ENCODE measurements at places on chromosomes 13 and 19.
A peak's percentile ranks its signal among the peaks of the same experiment; 100 is the strongest.

DNA sequence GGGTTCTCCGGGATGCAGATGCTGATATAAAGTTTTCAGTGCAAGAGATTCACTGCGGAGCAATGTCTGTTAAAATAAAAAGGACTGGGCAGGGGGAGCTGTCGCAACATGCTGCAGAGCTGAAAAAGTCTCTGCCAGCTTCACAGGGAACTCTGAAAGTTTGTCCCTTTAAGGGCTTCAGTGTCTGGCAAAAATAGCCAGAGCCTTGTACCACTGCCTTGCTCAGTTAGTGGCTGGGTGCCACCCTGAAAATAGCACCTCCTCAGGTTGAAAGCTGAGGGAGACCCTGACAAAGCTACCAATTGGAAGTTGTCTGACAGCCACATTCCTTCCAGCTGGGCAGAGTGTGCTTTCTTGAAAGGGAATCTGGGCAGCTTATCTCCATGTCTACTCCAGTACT is 3.0 kb upstream of the NDFIP2 start:
- no peak for DNase-seq

DNA sequence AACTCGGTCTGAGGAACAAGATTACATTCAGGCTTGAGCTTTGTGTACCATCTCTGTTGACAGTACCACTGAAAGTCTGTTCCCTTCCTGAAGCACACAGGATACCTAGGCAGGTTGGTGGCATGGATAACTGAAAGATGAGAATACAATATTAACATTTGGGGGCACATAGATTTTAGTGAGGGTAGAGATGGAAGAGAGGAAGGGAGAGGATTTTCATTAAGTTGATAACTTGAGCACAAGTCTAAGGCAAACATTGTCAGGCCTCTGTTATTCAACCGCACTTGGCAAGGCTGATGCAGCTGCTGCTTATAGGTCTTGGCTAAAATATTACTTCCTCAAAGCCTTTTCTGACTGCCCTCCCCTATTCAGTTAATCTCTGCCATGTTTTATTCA is 10.9 kb downstream of the MIR17HG start:
- DNase-seq, result no peak

- DNase-seq, result peak; percentile 64
Observed at GRCh38 chr13:77184455-77184854, 142.4 kb downstream of the MYCBP2 start.

- DNase-seq, result no peak
Observed at GRCh38 chr13:45623516-45624090, 8.1 kb upstream of the ERICH6B start.

- no peak for DNase-seq
Observed at GRCh38 chr19:15820646-15821045, 5.2 kb upstream of the OR10H1 start.

DNA sequence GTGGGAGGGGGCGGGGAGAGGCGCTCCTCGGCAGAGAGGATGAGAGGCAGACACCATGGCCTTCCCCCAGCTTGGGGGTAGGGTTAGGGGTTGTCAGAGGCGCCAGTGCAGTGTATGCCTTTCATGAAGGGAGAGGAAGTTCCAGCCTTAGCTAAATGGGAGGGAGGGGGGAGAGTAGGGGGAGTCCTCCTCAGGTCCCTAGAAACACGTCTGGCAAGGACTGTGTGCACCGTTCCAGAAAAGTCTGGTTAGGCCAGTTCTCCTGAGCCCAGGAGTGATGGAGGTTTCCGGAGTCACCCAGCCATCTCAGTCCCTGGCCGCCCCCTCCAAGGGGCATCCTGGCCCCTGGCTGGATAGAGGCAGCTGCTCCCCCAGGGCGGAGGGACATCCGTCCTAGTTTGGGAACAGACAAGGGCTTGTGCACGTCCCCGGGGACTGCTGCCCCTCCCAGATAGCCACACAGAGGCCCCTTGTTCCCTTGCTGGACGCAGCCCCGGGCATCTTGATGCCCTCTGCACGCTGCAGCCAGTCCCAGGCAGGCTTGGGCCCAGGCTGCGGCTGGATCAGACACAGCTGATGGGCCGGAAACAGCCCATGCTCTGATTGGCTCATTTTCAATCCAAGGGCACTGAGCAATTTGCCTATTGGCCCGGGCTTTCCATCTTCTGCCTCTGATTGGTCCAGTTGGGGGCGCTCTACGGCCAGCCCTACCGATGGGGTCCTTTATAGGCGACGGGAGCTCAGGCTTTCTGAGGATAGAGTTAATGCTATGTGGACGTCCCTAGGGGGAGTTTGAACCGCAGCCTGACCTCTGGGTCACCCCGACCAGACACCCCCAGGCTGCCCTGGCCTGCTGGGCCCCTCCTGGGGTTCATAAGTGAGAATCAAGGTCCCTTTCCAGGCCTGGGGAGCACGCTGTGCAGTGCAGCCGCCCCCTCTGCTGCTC is 3.8 kb downstream of the S1PR2 start:
- DNase-seq, result peak; percentile 28

DNA sequence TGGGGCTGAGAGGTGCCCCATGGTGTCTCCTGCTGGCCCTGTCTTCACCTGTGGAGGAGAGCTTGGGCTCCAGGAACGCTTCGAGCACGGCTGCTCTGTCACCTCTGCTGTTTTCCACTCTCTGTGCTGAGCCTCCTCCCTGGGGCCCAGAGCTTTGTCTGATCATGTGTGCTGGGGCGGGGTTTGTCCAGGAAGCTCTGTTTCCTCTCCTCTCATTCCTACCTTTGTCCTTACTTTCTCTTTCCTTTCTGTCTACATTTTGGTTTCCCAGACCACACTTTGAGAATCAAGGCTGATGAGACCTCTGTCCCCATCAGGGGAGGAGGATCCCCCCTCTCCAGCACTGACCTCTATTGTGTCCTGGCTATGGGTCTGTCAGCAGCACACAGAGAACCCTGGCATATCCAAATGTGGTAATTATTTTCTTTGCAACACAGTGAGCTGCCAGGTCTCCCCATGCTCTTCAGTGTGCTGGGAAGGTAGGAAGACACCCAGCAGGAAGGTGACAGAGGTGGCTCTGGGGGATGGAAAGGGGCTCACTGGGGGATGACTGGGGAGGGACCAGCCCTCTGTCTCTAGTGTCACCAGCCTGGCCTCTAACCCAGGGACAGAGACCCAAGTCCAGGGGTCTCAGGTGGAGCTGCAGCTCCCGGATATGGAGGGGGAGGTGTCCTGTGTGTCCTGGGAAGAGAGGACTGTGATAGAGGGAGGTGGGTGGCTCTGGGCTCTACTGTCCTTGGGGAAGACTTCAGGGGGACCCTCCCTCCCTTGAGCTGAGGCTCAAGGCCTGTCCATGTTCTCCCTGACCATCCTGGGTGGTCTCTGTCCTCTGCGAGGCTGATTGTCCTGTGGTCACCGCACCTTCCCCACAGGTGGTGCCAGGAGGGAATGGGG is at the start of gene CEACAM1:
CEACAM1 (minus strand) TSS at position 128 of the 894 bp plus-strand sequence; CDS start at position 21, 107 bp downstream.
- peak; percentile 66 for DNase-seq

DNA sequence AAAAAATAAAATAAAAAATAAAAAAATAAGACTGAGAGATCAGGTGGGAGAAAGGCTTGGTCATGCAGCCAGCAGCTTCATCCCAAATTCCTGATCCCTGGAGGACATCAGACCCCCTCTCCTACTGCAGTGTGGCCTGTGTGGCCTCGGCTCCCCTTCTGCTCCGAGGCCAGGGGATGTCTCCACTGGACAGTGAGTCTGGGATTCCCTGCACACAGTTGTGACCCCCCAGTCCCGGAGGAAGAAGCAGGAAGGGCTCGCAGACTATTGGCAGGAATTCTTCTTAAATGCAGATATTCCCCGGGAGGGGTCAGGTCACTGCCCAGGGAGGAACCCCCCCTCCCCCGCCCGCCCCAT is 41.9 kb downstream of the ZNF627 start:
- DNase-seq, result no peak

GRCh38 chr13:43360892-43361610 is 337.7 kb downstream of the DNAJC15 start:
- DNase-seq, result no peak

DNA sequence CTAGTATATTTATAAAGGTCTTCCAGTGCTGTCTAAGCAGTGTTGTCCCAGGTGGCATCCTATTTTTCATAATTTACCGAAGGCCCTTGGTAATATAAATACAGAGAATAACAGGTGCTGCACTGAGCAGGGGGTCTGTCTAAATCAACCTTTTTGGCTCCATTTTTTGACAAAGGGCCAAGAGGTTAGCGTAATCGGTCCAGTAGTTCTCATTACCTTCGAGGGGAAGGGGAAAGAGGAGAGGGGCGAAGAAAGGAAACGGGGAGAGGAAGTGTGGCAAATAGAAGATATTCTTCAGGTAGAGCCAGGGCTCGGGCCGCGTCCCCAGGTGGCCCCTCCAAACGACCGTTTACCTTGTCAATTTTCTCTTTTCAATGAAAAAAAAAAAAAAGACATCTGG is 749 bp upstream of the PAN3 start:
- DNase-seq, result no peak

- DNase-seq, result no peak
Observed at GRCh38 chr13:30289533-30289932, 17.8 kb downstream of the KATNAL1 start.

DNA sequence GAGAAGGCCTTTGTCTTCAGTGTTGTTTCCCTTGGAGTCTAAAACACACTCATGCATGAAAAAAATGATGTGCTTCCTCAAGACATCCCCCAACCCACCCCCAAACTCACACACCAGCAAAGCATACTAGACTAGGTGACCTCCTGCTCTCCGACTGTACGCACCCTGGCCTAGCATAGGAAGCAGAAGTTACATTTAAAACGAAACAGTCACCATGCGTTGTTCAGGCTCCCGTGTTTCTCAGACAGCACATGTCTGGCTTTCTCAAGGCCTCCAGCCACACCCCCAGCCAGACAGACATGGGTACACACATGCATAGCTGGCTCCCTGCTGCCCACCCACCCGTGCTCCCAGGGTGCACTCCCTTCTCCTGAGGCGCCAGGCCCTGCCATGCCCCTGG is 28.7 kb upstream of the C1QTNF9 start:
- no peak for DNase-seq

DNA sequence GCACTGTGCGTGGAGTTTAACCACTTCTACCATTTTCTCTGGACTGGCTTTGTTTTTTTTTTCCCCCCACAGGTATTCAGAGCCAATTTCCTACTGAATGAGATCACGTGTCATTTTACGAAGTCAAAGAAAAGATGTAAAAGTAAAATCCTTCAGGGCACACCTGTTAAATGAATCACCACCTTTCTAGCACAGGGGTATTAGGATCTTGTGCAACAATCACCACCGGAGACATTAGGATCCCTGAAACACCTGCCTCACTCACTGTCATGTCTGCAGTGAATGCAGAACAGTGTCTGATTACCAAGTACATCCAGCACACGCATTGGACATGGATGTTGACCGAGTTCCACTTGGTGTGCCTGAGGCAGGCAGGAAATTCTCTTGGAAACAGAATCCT is 17.2 kb downstream of the BRD4 start:
- DNase-seq, result no peak

GRCh38 chr13:23656637-23657371 is 86.6 kb downstream of the TNFRSF19 start:
- DNase-seq, result no peak

GRCh38 chr13:43374621-43375020 is 351.2 kb downstream of the DNAJC15 start:
- DNase-seq, result no peak

- no peak for DNase-seq
Observed at GRCh38 chr13:34412295-34412694, 529.8 kb upstream of the NBEA start.

DNA sequence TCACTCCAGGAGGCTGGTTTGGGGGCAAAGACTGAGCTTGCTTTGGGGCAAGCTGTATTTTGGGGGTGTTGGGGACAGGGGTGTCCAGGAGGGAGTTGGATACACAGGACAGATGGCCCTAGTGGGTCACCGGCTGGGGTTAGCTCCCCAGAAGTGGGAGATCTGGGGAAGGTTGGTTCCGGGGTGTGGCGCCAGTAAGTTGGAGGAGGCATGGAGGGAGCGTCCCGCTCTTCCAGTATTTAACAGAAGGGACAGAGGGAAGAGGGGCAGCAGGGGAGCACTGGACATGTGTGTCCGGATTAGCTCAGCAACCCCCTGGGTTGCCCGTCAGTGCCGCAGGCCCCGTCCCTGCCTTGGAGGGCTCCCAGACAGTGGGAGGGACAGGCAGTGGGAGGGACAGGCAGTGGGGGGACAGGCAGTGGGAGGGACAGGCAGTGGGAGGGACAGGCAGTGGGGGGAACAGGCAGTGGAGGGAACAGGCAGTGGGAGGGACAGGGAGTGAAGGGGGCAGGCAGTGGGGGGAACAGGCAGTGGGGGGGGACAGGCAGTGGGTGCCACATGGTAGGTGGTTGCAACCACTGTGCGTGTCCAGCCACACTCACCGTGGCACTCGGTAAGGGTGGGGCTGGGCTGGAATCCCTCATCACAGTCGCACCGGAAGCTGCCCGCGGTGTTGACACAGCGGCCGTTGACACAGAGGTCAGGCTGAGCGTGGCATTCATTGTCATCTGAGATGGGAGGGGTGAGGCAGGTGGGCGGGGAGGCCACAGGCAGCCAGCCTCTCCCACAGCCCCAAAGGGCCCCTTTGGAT is 33.2 kb downstream of the CCL25 start:
- DNase-seq, result peak; percentile 19

All from activated CD4-positive, alpha-beta T cell treated with anti-CD3 and anti-CD28 coated beads for 48 hours (primary cell).